ENCODE measurements at places on chromosomes 7 and 10.

- DNase-seq, result no peak
Observed at GRCh38 chr7:24457219-24457558, 116.1 kb upstream of the PALS2 start.

GRCh38 chr7:33596686-33597085, 308.7 kb upstream of the BMPER start:
- DNase-seq, result no peak

DNA sequence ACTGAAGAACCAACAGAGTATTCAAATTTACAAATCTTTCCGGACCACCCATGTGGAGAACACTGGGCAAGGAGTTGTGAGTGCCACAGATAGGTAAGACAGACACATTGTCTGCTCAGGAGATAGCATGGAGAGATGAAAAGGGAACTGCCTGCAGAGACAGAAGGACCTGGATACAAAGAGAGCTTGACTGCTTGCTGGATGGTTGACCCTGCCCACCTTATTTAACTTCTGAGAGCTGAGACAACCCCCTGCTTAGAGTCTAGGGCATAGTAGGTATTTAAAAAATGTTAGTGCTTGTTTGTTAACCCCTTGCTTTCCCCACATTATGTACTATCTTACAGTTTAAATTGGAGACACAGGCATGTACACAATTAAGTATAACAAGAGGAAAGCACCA, 314.1 kb downstream of the THSD7A start:
- no peak for DNase-seq

- DNase-seq, result no peak
Observed at GRCh38 chr7:51121931-51122425, 194.6 kb downstream of the COBL start.

- no peak for DNase-seq
Observed at GRCh38 chr10:21527598-21528235, 2.2 kb upstream of the SKIDA1 start.

- DNase-seq, result no peak
Observed at GRCh38 chr10:78566284-78567111, 502.3 kb upstream of the ZMIZ1 start.
